ENCODE measurements at places on chromosomes 1 and 21.
A peak's percentile ranks its signal among the peaks of the same experiment; 100 is the strongest.

DNA sequence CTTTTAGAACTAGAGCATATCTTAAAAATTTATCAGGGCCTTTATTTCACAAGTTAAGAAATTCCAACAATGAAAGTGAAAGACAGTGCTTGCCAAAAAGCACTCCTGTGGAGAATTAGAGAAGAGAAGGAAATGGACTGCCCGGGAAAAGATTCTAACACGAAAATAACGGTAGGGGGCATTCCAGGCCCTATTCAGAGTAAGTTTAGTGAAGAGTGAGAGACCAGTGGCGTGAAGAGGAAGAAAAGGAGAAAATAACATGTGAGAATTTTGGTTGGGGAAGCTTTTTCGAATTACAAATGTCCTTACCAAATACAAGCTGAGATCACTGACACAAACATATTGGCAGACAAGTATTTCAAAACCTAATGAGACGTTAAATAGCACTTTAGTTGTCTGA, 38.4 kb upstream of the RBM34 start:
- no peak for DNase-seq

GRCh38 chr1:109357616-109358015, 40.1 kb downstream of the SORT1 start:
- no peak for DNase-seq

- no peak for DNase-seq
These were observed 696.0 kb upstream of the CHRM3 start for GRCh38 chr1:238690415-238690814.

- DNase-seq, result no peak
These were observed 639 bp downstream of the NUP133 start for GRCh38 chr1:229507502-229507901.

DNA sequence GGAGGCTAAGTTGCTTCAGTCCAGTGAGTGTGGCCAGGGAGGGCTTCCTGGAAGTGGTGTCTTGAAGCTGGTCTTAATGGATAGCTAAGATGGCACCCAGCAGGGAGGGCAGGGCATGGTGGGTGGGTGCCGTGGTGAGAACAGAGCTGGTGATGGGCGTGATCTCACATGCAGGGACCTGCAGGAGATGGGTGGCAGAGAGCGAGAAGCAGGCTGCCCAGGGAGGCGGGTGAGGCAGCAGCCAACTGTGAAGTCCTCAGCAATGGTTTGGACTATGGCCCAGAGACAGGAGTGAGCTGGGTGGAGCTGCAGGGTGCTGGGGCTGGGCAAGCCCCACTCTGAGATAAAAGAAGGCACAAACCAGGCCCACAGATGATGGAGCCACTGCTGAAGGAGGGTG, 50.7 kb downstream of the UMODL1 start:
- DNase-seq, result no peak

DNA sequence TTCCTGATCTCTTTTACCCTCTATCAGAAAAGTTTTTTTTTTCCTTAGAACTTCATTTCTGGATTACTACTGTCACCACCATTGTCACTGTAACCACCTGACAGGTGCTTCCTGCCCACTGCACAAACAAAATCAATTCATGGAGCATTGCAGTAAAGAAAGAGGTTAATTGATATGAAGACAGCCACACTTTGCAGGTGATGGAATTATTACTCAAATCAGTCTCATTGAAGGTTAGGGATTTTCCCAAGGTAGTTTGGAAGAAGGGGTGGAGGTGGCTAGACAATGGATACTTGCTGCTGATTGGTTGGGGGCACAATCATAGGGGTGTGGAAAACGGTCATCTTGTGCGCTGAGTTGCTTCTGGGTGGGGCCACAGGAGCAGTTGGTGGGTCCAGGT, 230.8 kb upstream of the CACYBP start:
- no peak for DNase-seq

GRCh38 chr1:76257823-76258222, 183.3 kb downstream of the ST6GALNAC3 start:
- no peak for DNase-seq

DNA sequence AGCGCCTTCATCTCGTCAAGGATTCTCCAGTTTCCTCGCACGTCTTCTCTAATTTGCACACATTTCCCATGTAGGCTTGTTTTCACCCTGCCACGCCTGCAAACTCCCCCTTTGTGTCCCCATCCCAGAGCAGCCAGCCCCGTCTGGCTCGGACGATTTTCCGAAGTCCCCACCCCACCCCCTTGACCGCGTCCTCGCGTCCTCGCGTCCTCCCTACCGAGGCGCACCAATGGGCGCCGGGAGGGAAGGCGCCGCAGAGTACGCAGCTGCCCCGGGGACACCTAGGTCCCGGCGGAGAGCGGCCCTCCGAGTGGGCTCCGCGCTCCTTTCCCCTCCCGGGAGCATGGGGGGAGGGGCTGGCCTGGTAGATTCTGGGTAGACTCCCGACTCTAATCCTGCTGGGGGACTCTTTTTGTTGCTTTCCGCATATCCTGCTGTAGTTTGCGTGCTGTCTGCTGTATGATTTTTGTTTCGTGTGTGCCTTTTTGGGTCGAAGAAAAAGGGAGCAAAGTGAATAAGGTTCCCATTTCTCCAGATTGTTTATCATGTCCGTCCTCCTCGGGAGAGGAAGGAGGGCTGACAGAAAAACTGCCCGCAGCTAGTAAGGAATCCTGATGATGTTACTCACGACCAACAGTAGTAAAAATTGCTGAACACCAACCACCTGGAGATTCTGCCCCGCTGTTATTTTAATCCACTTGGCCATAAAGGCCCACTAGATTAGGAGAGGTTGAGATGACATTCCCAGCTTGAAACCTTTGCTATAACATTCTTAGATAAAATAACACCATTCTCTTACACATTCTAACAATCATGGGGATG, 1.5 kb downstream of the CACHD1 start:
- DNase-seq, result no peak

DNA sequence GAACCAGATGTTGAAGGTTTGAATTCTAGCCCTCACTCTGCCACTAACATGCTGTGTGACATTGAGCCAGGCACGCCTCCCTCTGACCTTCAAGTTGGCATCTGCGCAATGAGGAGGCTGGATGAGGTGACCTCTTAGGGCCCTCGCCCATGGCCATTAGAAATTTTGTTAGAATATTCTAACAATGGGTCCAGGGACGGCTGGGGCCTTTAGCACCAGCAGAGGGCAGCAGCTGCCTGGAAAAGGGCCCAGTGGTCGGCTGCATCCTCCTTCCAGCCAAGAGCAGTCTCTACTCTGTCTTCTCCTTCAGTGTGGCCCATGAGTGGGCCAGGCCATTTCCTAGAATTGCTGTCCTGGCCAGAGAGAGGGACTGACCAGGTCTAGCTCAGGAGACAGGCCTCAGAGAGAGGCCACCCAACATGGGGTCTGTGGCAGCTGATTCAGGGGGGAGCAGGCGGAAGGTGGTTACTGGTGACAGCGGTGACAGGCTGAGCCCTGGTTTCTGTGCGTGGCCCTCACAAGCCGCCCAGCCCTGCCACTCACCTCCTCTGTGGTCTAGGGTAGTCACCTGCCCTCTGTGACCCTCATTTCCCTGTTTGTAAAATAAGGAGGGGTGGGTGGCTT, 101.3 kb upstream of the ACTL8 start:
- DNase-seq, result no peak

GRCh38 chr1:151293093-151293492, 11.0 kb downstream of the ZNF687 start:
- DNase-seq, result no peak

- peak; percentile 46 for DNase-seq
These were observed 4.5 kb upstream of the IER5 start for GRCh38 chr1:181083842-181084605.

DNA sequence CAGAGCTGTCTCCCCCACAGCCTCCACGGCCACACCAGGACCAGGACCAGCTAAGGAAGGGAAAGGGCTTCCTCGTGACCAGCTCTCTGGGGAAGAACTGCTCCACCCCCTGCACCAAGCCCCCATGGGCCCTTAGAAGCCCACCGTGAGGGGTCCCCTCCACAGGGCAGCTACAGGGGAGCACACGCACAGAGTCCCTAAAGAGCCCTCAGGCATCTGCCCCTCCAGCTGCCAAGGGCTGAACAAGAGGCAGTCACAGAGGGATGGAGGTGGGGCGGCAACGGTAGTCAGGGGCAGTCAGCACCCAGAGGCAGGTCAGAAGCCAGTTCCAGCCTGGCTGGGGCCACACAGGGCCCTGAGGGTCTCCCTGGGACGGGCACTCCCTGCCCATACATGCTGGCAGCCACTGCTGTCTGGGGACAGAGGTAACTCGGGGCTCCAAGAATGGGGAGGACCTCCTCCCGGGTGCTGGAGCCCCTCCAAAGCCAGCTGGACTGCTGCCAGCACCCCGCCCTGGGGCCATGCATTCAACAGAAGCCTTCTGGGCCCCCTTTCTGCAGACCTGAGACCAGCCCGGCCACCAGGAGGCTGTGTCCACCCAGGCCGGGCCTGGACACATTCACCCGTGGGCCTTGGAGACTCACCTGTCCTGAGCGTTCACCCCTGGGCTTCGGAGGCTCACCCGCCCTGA, 18.7 kb downstream of the SLC19A1 start:
- no peak for DNase-seq

DNA sequence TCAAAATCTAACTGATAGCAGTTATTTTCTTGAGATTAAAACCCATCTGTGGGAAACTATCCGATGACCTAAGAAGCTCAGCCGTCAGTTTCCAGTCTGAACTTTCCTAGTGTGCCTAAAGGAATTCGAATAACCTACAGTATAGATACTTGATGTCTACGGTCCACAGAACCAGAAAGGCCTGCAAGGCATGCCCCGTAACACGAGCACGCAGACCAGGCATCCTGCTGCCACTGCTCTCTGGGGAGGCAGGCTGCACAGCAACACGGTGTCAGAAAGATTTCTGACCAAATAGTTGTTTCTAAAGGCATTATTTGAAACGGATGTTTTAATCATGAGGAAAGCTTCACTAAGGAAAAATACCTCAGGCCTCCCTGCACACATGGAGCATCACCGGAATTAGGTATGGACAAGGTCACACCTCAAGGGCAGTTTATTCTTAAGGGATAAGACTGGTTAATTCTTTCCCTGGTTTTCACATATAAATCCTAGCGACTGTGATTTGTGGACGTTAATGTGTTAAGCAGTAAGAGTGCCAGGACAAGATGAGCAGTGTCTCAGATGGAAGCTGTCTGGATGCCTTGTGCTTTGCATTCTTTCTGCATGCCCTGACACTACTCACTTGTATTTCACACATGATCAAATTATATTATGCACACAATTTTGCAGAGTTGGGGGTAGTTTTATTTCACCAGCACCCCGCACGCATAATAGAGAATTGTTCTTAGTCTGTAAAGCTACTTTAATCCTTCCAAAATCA, 49.0 kb upstream of the NADK start:
- no peak for DNase-seq

GRCh38 chr1:155200920-155201319, 6.8 kb downstream of the THBS3 start:
- DNase-seq, result no peak

- no peak for DNase-seq
These were observed 68.4 kb downstream of the EPHB2 start for GRCh38 chr1:22778862-22779520.

- no peak for DNase-seq
These were observed 28.5 kb downstream of the DLGAP3 start for GRCh38 chr1:34900775-34901502.

GRCh38 chr1:59079434-59080140, 217.3 kb upstream of the FGGY start:
- no peak for DNase-seq

GRCh38 chr1:182301467-182302198, 90.0 kb downstream of the GLUL start:
- DNase-seq, result no peak

DNA sequence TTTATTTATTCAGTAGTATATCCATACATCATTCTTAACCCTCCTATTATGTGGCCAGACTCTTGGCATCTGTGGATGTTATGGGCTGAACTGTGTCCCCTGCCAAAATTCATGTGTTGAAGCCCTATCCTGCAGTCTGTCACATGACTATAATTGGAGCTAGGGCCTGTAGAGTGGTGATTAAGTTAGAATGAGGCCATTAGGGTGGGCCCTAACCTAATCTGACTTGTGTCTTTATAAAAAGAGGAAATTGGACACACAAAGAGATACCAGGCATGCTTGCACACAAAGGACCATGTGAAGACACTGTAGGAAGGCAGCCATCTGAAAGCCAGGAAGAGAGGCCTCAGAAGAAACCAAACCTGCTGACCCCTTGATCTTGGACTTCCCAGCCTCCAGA, 6.6 kb downstream of the ZMYND12 start:
- no peak for DNase-seq

DNA sequence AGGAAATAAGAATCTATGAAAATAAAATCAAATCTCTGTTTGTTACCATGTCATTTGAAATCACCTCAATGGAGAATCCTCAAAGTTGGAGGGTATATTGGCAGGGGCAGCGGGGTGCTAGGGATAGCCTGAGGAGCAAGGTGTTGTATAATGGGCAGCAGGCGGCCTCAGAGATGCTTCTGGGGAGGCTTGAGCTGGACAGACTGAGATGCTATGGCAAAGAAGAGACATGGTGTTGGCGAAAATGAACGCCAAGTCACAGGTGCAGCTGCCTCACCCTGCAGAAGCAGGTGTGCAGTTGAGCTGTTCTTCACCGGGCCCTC, 3.1 kb upstream of the SLC1A7 start:
- DNase-seq, result no peak

DNA sequence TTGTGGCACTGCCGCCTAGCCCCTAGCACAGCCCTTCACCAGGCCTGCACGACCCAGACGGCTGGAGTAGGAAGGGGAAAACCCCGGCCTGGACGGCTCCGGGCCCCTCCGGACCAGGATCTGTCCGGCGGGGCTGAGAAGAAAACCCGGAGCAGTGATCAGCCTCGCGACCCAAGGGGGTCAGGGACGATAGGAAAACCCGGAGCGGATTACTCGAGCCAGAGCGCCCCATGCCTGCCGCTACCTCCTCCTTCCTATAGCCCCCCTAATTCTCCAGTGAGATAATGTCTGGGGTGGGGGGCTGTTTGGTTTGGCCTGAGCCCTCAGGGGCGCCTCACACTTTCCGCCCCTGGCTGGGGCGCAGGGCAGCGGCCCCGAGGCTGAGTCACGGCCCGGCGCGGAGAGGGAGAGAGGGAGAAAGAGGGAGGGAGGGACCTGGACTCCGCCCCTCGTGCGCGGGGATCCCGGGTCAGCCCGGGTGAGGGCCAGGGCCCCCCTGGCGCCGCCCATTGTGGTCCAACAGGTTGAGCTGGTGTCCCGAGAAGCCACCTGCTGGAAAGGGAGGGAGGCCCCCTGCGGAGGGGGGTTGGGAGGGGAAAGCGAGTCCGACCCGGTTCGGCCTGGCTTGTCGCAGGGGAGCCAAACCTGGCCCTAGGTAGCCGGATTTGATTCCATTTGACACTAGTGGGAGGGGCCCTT, 1.7 kb upstream of the ZBTB7B start:
- DNase-seq, result peak; percentile 67

- DNase-seq, result no peak
These were observed 6.7 kb downstream of the FBXO6 start for GRCh38 chr1:11670747-11671146.

GRCh38 chr1:185500001-185500626, 183.1 kb upstream of the IVNS1ABP start:
- no peak for DNase-seq

- DNase-seq, result no peak
These were observed 57.9 kb downstream of the FMN2 start for GRCh38 chr1:240149484-240150094.

DNA sequence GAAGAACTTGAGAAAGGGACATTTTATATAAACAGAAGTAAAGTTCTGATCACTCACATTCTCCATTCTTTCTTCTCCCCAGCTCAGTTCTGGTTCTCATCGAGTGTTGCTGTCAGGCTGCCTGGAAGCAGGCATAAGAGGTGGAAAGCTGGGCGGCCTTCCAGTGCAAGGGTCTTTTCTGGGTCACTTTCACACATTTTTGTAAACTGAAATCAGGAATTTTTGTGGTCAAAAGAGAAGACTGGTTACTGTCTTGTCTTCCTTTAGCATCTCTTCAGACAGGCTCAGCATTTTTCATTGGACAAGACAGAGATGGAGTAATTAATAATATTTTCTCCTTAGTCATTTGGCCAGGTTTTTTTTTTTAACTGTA, 93.7 kb downstream of the CTH start:
- DNase-seq, result no peak

Measured in activated CD4-positive, alpha-beta T cell treated with anti-CD3 and anti-CD28 coated beads, Interleukin-2, amount 50 U/mL, for 4 hours (primary cell).